Retina (tissue), 1 donor: ENCODE measurements at places on chromosomes 7 and 10.

DNA sequence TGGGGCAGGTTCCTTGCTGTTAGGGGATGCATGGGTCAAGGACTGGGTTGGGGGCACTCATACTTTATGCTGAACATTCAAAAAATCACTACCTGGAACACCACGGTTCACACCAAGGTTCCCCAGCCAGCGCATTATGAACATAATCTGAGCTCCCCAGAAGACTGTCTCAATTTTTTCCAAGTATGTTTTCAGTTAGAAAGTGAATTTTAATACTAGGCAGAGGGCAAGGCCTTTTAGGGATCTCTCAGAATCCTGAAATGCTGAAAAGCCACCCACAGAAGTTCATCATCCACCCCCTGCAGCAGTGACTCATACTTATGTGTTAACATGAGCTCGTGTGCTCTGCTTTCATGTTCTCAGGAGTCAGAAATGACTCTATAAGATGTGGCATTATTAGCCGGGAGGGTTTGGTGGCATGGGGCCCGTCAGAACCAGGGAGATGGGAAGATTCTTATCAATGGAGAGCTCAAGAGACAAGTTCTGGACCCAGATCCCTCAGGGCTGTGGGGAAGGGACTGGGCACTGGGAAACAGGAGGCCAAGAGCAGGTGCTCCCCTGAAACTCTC is 185.2 kb upstream of the ITGB1 start:
- no peak for DNase-seq

GRCh38 chr7:90648834-90649233 is 52.7 kb downstream of the CDK14 start:
- no peak for DNase-seq

DNA sequence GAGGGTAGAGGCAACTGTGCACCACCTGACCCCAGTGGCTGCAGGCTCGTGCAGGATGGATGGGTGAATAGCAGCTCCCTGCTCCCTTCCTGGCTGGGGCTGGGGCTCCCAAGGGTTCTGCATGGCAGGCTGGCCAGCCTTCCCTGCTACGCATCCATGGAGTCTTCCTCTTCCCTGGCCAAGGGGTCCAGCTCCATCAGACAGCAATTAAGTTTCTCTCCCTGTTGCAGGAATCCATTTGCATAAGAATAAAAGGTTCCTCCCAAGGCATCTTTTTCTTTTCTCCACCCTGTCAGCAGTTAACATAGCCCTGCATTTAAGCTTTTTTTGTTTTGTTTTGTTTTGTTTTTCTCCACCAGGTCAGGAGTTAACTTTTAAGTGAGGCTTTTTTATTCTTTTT is 10.0 kb upstream of the CPA2 start:
- no peak for DNase-seq

DNA sequence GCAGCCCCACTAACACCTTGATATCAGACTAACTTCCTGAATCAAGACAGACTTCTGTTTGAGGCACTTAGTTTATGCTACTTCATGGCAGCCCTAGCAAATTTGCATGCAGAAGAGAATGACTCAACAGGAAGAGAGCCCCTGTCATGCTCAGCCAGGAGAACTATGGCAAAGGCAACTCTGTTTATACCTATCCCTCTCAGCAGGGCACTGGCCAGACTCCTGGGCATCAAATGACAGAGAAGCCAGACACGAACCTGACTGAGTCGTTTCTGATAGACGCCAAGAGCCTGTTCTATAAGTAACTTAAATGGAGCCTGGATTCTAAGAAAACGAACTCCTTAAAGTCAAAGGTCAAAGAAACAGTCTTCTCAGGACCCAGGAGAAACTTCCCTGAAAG is 50.9 kb upstream of the UNC5B start:
- DNase-seq: no peak

DNA sequence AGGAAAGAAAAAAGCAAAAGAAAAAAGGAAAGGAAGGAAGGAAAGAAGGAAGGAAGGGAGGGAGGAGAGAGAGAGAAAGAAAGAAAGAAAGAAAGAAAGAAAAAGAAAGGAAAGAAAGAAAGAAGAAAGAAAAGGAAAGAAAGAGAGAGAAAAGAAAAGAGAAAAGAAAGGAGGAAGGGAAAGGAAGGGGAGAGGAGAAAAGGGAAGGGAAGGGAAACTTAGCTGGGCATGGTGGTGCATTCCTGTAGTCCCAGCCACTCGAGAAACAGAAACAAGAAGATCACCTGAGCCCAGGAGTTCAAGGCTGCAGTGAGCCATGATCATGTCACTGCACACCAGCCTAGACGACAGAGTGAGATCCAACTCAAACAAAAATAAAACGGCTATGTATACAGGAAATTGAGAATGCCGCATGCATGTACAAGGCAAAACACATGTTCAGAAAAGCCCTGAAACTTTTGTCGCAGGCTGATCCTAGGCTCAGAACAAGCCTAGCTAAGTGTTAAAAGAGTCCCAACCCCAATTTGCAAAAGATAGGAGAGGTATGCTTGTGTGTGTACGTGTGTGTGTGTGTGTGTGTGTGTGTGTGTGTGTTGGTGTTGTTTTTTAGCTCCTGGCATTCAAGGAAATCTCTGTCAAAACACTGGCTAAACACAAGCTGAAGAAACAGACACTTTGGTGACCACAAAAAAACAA is 6.6 kb upstream of the NPC1L1 start:
- no peak for DNase-seq

DNA sequence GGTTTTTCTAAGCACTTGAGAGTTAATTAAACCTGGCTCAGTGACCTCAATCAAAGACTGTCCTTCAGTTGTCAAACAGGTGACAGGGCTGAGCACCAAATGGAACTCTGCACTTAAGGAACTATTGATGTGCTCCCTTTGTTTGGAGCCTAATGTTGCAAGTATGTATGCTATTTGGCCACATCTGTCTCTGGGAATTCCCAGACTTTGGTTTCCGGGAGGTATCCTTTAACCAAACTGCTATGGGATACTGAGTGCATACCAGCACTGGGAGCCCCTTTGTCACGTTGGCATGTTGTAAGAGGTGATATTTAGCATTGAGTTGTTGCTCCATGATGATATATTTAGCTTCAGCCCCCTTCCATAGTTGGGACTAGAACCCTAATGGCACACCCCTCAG is 25.2 kb downstream of the ASZ1 start:
- no peak for DNase-seq

DNA sequence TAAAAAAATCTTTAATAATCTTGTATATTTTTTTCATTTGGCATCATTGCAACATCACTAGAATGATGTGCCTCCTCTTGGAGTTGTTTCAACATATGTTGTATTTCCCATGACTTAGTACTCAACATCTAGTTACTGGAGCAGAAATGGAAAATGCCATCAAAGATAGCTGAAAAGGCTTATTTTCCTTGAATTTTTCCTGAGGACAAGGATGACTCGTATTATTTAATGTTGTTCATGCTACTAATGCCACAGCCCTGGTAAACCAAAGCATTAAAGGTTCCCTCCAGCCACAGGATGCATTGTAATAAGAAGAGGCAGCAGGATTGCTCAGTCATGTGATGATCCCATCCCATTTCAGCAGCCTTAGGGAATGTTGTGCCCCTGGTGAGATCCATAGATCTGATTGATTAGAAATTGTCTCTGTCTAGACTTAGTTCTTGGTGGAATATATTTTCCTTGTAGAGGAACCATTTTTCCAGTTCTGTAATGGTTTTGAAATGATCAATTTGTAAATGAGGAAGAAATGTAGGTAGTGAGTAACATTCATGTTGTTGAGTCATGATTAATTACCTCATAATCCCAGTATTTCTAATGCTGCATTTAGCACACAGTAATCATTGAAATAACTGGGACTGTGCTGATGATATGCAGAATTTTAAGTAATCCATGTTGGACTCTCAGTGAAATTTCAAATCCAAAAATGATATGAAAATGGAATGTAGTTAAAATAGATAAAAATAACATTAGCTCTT is 91.3 kb upstream of the SMIM30 start:
- DNase-seq: peak; percentile 9

DNA sequence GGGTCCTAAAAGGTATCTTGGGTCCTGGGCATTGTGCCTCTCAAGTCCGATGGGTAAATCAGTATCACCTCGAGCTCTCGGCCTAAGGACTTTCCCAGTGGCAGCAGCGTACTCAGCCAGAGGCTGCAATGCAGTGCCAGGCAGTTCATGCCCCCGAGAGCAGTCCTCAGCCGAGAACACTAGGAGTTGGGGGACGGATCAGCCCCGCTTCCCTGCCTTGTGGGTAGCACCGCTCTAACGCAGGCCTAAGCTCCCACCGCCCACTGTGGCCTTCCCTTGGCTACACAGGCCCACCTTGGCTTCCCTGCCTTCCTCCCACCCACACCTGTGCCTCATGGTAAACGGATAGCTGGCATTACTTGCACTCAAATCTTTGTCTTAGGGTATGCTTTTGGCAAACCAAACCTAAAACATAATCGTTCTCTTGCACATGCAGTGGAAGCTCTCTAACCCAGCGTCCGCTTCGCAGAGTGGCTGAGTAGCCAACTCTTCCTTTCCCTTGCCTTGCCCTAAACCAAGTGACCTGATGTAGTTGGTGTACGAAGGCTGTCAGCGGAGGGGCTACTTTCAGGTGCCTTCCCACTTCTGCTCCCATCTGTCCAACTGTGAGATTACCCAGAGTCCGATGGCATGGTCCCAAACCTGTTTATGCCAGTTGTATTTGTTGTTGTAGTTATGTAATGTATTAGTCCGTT is 73.2 kb upstream of the CHST15 start:
- DNase-seq: no peak

DNA sequence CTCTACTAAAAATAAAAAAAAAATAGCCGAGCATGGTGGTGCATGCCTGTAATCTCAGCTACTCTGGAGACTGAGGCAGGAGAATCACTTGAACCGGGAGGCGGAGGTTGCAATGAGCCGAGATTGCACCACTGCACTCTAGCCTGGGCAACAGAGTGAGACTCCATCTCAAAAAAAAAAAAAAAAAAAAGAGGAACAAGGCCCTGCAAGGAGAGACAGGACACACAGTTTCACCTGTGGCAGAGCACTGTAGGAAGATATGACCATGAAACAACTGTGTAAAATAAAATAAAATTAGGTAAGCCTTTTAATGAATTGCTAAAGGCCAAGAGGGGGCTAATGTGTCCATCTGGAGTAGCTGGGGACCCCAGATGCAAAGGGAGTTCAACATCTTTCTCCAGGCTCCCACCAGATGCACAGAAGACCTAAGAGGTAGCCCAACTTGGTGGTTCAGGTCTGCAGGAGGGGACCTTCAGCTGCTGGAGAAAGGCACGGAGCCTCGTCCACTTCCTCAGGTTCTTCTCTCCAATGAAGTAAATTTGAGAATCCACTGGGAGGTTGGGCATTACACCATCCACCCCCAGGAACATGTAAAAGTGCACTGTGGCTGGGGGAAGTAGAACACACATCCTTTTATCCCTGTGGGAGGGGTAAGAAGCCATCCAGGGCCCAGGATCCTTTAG is 12.7 kb downstream of the PPIF start:
- DNase-seq: no peak

GRCh38 chr7:22563621-22564241 is 63.7 kb upstream of the STEAP1B start:
- no peak for DNase-seq

GRCh38 chr10:64733980-64734379 is 1212.8 kb downstream of the REEP3 start:
- DNase-seq: peak; percentile 5

- no peak for DNase-seq
These were observed 92.6 kb downstream of the CHST15 start for GRCh38 chr10:124000792-124001201.

DNA sequence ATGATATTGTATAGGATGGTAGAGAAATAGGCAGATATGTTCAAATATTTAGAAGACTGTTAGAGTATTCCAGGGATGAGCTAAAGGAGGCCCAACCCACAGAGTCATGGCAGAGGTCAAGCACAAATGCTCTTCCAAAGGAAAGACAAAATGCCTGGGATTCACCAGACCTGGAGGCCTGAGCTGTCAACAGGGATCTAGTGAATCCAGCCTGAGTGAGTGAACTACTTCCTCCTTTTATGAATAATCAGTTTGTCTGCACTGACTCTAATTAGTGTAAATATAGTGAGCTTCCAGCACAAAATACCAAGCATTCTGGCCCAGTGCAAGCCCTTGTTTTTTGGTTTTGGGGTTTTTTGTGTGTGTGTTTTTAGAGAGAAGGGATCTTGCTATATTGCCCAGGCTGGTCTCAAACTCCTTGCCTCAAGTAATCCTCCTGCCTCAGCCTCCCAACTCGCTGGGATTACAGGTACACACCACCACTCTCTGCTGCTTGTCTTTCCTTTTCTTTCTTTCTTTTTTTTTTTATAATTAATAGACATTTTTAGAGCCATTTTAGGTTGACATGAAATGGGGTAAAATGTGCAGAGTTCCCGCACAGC is 244.4 kb downstream of the SKIDA1 start:
- DNase-seq: no peak

DNA sequence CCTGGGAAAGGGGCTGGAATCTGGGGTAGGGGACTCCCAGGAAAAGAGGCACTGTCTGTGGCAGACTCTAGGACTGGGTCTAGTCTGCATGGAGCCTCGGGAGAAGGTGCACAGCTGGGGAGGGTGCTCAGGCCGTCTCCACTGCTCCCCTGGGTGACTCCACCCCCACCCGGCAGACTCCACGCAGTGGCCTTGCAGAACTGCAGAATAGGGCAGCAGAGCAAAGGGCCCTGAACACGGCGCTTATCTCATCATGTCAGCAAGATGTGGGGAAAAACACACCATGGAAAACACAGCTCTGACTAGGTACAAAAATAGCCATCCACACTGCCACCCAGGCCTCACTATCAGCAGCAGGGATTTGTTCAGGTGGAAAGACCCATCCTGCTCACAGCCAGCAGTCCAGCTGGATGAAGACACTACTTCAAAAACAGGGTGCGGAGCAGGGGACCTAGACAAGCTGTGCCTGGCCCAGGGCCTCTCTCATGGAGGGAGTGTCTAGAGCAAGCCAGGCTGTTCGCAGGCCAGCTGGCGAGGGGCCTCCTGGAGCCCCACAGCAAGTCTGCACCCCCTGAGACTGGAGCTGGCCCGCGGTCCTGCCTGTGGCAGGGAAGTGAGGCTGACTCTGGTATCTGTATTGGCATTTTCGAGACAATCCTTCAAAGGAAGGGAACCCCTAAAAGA is 11.7 kb downstream of the MAT1A start:
- DNase-seq: no peak

- DNase-seq: no peak
These were observed 283.3 kb upstream of the SEMA3A start for GRCh38 chr7:84477786-84478478.

DNA sequence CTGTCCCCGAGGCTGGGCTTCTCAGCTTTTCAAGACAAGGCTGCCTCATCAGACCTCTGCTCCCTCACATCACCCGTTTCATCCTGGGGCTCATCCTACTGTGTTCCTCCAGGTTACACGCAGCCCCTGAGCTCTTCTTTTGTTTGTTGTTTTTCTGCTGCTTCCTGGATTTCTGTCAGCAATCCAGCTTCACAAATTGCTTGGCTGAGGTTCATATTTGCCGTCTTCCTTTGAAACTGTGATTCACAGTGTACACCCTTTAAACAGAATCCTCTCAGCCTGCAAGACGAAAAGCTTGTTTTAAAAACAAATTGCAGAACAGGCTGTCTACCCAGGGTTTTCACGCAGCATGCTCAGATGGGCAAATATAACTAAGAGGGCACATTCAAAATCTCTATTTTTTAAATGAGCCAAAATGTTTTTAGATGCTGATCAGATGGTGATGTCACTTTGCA is 39.1 kb upstream of the PARD3 start:
- DNase-seq: no peak

GRCh38 chr7:139844779-139845442 is 15.8 kb downstream of the TBXAS1 start:
- DNase-seq: no peak
